ENCODE measurements at places on chromosomes 13 and 19.

GRCh38 chr19:3669947-3670795, 30.1 kb downstream of the PIP5K1C start:
- peak; percentile 46 for DNase-seq

- DNase-seq, result no peak
Measured at GRCh38 chr13:79780240-79780639, 299.3 kb downstream of the NDFIP2 start.

GRCh38 chr13:50912851-50913250, 3.3 kb downstream of the RNASEH2B start:
- DNase-seq, result no peak

- no peak for DNase-seq
Measured at GRCh38 chr13:106286811-106287210, 248.7 kb downstream of the EFNB2 start.

- DNase-seq, result no peak
Measured at GRCh38 chr13:87207280-87208003, 463.7 kb upstream of the SLITRK5 start.

DNA sequence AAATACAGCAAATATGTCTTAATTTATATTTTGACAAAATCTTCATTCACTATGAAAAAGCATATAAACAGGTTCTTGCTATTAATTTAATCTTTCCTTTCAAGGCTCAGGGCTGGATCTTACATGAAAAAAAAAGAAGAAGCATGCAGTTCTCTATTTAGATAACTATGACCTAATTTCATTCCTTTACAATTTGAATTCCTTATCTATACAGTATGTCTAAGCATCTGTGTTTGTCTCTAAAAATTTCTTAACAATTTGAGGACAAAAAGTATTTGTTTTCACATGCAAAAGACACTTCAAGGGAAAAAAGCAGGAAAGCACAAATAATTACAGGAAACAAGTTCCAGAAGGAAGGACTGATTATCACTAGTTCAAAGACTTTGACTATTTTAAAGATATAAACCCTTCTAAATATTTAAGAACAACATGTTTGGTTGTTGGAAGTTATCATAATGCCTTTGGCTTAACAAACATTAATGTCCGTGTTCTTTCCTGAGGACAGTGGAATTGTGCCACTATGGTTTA, 157.5 kb downstream of the TBC1D4 start:
- no peak for DNase-seq

- DNase-seq, result no peak
Measured at GRCh38 chr13:109091249-109091648, 461.8 kb downstream of the MYO16 start.

Measured in NCI-H524 (cell line).